ENCODE measurements at places on chromosomes 11 and 22.

GRCh38 chr11:125951731-125952130 is 5.9 kb downstream of the VSIG10L2 start:
- no peak for DNase-seq

GRCh38 chr11:1121331-1121812 is 36.4 kb upstream of the MUC5AC start:
- DNase-seq = no peak

DNA sequence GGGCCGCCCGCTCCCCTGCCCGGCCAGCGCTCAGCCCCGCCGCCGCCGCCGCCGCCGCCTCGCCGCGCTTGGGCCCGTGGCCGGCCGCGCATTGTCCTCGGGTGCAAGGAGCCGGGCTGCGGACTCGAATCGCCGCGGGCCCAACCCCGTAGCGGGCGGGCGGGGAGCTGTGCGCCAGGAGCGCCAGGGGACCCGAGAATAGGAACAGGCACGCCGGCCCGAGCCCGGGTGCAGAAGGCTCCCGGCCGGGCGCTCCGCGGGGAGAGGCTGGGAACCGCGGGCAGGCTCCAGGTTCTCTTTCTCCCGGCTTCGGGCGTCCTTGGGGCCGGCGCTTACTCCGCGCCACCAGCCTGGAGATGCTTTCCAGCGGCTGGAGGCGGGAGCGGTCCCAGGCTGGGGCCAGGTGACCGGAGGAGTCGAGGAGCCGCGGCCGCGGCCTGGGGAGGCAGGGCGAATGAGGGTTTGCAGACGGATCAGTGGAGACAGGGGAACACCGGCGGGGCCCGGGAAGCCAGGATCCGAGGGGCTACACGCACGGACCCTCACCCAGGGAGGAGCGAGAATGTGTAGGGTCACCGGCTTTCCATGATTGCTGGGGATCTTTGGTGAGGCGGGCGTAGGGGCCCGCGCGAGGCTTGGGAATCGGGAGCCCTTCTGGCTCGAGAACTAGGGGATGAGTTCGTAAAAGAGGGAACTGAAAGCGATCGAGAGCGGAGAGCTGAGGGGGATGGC is 726 bp downstream of the PKNOX2 start:
- DNase-seq = no peak

GRCh38 chr11:3815845-3816244 is 7.5 kb downstream of the PGAP2 start:
- DNase-seq = no peak

DNA sequence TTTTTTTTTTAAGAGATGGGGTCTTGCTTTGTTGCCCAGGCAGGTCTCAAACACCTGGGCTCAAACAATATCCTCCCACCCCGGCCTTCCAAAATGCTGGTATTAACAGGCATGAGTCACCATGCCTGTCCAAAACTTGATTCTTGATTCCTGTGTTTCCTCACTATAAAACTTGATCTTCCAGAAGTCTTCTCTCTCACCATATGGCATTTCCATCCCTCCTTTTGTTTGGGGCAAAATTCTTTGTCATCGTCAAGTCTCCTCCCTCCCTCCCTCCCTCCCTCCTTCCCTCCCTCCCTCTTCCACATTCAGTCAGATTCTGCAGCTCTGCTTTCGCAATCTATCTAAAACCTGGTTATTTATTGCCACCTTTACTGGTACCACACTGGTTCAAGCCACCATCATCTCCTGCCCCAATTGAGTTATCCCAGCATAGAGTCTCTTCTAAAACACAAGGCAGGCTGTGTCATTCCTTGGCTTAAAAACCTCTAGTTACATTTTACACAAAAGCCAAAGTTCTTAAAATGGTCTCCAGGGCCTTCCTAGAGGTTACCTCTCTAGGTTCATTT is 65.0 kb upstream of the HORMAD2 start:
- no peak for DNase-seq

DNA sequence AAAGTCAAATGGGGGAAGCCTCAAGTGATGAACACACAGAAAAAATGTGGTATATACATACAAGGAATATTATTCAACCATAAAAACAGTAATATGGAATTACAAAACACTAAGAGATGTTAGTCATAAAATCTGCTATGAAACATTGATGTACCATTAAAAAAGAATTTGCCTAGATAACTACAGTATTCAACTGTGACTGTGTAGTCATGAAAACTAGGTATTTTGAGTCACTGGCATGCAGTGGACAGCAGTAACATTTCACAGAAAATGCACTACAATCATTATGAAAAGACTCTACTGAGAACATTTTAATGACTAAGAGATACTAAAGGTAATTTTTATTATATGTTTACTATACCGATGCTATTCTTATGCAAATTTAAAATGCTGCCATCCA is 11.7 kb downstream of the ZNF195 start:
- DNase-seq = no peak

GRCh38 chr22:34414467-34415440 is 494.5 kb upstream of the LARGE1 start:
- DNase-seq = no peak

DNA sequence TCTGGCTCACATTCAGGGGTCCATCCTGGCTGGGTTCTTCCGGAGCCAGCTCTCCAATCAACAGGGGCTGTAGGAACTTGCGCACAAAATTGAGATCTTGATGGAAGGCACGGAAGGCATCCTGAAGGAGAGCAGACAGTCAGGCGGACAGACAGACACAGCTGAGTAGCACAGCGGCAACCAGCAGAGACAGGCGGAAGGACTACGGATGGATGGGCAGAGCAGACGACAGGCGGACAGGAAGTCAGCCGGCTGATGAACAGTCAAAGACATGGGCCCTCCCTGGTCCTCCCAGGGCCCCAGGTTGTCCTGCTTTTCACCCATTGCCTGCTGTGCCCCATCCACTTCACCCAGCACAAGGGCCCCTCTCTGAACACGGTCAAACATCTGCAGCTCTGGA is 11.3 kb downstream of the FADS3 start:
- DNase-seq = no peak

DNA sequence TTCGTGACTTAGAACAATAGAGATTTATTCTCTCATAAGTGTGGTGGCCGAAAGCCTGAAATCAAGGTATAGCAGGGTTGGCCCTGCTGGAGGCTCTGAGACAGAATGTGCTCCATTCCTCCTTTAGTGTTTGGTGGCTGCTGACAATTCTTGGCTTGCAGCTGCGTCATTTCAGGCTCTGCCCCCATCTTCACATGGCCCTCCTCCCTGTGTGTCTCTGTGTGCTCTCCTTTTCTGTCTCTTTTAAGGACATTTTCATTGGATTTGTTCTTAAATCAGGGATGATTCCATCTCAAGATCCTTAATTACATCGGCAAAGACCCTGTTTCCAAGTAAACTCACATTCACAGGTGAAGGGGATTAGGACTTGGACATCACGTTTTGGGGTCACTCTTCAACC is 10.2 kb upstream of the APOL6 start:
- DNase-seq = no peak

DNA sequence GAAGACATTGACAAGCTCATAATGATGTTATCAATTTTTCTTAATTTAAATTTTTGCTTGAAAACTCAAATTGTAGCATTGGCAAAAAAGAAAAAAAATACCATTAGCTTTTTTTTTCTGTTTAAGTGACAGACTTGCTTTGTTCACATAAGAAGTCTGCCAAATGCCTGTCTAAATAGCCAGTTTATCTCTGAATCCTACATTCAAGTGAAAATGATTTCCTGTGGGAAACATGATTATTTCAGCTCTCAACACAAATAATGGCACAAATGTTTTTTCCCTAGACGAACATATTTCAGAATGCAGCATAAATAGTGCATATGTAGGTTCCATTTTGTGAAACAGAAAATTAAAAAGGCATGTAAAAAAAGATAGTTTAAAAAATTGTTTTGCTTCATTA is 23.5 kb downstream of the TYR start:
- DNase-seq = no peak

GRCh38 chr11:93936460-93936859 is 84.7 kb upstream of the HEPHL1 start:
- no peak for DNase-seq

- no peak for DNase-seq
Measured at GRCh38 chr11:83037877-83038276, 33.8 kb downstream of the RAB30 start.

Measured in CD4-positive, alpha-beta T cell treated with Interleukin-2 at 100 ng/mL for 4 hours (primary cell).